ENCODE measurements at places on chromosomes 3 and 15.

DNA sequence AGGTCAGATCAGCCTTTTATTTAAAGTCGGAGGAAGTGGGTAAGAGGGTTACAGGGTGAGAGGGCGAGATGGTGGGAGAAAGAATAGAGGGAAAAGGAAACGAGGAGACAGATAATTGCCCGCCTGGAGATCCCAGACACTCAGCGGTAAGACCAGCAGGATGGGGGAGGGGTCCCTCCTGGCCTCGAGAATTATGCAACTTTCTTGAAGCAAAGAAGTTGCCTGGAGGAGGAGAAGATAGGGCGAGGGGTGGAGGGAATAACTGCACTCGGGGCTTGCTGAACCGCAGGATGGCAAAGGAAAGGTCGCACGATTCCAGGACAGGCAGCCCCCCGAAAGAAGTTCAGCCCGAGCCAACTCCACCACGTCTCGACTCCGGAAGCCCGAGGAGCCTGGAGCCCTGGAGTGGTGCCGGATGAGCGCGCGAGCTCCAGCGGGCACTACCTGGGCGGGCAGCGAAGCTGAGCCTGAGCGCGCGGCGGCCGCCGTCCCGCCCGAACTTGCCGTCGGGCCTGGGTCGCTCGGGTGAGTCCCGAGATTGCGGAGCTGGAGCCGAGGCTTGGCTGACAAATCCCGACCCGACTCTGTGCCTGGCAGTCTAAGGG is 402 bp downstream of the WWTR1 start:
- no peak for DNase-seq

GRCh38 chr15:100718075-100718980 is 115.9 kb downstream of the ASB7 start:
- DNase-seq = peak; percentile 44

DNA sequence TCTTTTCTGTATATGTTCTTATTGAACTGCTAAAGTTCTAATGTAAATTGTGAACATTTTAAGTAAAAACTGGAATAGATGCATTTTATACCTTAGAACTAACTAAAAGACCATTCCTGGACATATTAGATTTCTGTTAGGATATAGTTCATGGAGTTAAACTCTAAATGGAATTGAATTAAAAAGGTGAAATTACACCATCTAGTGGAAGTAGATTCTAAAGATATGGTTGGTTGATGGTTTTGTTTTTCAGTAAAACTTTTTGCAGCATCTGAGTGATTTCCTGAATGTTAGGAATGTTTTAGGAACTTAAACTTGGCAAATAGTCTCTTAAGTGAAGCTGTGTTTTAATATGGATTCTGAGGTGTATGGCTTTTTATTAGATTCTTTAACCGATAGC is 96.8 kb downstream of the SLMAP start:
- no peak for DNase-seq

DNA sequence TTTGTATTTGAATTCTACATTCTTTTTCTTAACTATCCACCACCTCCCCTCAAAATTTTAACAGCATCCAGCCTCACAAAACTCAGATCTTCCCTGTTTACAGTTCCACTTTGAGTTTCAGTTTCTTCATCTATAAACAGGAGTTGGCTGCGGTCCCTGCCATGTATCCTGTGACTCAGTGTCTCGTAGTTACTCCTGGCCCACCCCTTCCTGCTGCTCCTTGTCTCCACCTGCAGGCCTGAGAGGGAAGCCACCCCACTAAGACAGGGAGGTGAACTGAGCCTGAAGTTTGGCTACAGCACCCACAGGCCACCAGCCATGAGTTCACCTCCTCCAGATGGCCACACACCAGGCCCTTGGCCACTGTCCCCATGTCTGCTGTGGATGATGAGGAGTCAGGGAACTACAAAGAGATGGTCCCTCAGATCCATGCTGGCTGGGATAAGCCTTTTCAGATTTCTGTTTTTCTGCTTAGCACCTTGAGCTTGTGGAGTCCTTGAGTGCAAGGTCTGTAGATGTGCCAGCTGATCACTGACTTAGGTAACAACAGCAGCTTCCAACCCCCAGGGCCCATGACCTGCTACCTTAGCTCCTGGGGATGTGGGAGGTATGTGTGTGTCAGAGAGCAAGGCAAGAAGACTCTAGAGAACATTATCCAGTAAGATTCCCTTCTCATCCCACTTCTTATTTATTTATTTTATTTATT is 37.5 kb downstream of the CD86 start:
- DNase-seq = no peak

- no peak for DNase-seq
Measured at GRCh38 chr3:27670619-27671018, 51.5 kb downstream of the EOMES start.

GRCh38 chr3:150319900-150320299 is 88.2 kb upstream of the TSC22D2 start:
- no peak for DNase-seq

GRCh38 chr3:54861248-54862067 is 66.4 kb downstream of the LRTM1 start:
- no peak for DNase-seq

DNA sequence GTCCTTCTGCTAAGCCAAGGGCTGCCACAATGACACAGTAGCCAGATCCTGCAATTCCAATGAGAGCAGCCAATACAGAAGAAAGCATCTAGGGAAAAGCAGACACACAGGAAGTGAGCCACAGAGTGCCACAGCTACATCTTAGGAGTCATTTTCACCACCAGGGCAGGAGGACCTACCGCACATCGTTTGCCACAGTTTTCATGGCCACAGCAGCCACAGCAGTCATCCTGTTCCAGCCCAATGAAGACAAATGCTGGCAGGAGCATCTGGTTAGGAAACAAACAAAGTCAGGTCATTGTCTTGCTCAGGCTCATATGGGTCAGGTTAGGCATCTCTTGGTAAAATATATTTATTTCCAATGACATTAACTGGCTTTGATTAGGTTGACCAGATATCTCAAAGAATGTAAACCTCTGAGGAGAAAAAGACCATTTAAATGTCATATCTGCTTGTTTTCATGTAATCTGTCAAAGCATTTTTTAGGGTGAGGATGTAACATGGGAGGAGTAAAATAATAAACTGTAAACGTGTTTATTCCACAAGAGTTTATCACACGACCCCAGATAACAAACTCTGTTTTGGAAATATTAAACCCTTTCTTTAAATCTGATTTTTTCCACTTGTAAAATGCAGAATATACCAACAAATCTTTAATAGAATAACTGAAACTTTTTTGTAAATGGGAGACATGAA is 1.8 kb downstream of the TM4SF1 start:
- DNase-seq = no peak

Measured in type B pancreatic cell (in vitro differentiated cells).